ENCODE measurements at places on chromosomes 7 and 10.

- DNase-seq: no peak
Observed at GRCh38 chr7:28203508-28204240, 23.1 kb upstream of the JAZF1 start.

DNA sequence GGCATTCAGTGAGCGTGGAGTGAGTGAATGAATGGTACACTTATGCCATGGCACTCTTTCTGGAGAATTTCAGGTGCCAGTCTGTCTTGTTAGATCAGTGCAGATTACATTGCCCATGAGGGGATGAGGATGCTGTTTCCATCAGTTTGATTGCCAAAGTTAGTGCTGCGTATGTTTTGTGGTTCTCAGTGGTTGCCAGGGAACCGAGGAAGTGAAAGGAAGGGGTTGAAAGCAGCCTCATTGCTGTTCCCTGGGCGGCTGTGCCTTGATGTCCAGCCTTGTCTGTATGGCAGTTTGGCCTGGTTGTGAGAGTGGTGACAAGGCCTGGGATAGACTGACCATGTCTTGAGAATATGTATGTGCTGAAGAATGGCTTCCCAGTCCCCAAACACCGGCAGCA, 30.2 kb downstream of the WBP1L start:
- peak; percentile 66 for DNase-seq

DNA sequence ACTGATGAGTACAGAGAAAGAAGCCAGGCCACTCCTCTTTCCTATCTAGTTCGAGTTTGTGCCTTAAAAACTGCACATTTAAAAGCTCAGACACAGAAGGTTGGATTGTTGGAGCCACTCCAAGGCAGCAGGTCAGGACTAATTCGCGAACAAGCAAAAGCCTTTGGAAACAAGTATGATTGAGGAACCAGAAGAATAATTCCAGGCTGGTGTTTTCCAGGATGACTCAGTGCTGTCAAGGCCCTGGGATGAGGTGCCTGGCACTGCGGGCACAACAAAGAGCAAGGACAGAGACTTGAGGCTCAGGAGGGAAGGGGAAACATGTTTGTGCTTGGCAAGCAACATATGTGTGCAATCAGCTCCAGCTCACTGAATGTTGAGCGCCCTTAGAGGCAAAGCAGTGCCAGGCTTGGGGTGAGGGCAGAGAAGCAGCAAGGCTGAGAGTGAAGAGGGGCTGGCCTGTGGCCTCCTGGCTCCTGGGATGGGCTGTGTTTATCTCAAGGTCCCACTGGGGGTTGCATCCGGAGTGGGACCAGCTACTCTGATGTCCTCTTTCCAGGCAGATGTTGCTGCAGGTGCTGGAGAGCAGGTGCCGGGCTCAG, 44.1 kb downstream of the VSTM4 start:
- no peak for DNase-seq

GRCh38 chr7:94980418-94981142, 73.2 kb downstream of the PPP1R9A start:
- DNase-seq: no peak

DNA sequence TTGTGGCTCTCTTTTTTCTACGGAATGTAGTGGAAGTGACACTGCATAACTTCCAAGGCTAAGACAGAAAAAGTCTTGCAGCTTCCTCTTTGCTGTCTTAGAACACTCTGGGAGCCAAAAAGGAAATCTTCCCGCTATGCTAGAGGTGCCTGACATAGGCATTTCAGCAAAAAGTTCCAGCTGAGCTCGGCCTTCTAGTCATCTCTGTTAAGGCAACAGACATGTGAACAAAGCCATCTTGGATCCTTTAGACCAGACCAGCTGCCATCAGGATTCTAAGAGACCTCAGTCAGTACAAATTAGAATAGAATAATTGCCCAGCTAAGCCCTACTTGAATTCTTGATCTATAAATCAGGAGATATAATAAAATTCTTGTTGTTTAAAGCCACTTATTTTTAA, 16.3 kb upstream of the COL1A2 start:
- DNase-seq: no peak

DNA sequence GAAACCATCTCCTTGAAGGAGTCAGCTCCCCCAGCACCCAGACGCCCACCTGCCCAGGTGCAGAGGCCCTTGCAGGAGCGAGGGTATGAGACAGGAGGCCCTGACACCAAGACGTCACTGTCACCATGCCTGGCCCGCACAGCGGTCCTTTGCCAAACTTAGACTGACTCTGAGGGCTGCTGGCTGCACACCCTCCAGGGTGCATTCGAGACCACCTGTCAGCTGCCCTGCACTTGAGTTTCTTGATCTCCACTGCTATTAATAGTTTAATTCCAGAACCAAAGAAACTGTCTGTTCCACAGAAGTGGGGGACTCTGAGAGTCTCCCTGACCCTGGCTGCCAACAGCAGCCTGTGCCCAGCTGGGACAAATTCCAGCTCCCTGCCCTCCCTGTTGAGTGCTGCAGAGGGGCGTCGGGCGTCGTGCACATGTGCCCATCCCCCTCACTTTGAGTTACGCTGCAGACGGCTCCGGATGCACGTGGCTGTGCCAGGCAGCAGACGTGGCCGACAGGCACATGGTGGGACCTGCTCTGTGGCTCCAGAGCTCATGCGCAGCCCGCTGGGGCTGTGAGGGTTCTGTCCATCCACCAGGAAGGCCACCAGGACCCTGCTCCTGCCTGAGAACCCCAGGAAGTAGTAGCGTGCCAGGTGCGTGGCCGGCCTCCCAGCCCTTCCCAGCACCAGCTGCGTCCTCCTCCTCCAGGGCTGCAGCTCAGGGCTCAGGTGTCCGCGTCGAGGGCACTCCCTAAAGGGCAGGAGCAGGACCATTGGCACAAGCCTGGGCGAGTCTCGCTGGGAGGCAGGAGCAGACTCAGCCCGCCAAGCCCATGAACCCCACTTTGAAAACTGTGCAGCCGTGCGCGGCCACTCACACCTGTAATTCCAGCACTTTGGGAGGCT, 24.8 kb downstream of the ELFN1 start:
- no peak for DNase-seq

GRCh38 chr7:151310578-151310977, 31.0 kb upstream of the NUB1 start:
- no peak for DNase-seq

DNA sequence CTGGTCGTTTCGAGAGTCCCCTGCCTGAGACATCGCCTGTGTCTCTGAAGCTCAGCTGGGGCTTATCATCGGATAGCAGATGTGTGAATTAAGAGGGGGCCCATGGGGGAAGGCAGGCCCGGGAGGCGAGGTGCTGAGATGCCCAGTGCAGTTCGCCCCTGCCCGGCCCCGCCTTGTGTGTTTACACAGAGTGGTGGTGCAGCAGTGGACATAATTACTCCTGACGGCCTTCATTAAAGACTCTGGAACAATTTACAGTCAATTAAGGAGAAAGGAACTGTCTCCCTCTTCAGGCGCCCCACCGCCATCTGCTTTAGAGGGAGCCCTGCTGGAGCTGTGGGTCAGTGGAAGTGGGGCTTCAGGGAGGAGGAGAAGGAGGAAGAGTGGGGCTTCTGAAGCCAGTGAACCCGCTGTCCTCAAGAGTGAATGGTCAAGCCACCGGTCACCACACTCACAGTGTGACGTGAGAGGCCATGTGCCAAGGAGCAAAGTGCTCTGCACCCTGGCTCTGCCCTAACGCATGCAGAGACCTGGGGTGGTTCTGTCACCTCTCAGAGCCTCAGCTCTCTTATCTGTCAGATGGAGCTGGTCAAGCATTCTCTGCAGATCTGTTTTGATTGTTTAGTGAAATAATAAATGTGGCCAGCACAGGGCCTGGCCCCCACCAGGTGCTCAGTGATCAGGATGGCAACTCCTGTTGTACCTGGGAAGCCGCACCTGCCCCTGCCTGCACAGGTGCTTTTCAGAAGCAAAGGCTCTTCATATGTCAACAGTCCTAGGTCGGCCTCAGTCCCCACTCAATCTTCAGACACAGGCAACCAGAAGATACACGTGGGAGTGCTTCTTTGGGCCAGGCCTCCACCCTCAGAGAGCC, 65.6 kb downstream of the CDH23 start:
- DNase-seq: no peak

DNA sequence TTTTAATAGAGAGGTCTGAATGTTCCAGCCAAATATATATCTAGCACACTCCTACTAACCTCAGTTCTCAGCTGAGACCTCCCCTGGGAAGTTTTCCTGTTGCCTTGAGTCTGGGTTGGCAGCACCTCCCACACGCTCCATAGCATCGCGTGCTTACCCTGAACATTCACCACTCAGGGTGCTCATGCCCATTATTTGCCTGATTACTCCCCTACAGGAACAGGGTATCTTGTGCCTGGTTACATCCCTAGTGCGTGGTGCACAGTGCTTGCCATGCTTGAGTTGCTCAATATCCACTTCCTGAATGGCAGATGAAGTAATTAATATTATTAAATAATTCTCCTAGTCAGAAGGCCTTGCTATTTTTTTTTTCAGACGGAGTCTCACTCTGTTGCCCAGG, 269.9 kb upstream of the IMMP2L start:
- DNase-seq: no peak

DNA sequence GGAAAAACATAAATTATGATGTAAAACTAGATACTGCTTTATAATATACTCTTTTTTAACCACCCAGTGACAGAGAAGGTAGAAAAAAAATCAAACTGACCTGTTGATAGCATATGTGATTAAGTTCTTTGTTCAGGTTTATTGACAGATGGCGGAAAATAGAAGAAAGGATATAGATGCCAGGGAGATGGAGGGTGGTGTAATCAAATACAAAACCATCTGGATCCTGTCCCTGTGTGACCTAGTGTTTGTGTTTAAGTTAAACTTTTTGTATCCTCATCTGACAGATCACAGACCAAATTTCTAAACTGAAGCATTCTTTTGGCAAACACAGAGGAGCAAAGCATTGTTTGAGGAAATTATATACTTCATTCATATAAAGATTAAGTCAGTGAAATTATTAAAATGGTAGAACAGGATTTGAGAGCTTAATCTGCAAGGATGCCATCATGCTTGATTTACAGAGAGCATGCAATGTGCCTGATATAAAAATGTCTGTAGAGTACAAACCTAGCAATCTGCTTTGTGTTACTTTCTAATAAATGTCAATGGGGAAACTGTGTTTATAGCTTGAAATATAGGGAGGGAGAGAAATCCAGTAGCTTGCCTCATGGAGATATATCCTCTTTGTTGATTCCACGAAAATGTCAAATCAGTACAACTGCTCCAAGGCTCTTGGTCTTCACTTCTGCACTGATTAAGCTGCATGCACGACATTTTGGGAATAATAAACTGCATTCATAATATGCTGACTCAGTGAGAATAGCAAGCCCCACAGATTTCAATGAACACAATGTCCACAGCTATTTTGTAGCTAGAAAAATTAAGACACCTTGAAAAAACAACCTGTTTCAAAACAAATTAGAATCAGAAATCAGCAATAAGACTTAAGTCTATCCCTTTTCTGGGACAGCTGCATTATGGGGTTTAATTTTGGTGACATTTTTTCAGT, 39.0 kb downstream of the SEM1 start:
- DNase-seq: no peak

- no peak for DNase-seq
Observed at GRCh38 chr10:48885376-48885775, 54.3 kb downstream of the LRRC18 start.

DNA sequence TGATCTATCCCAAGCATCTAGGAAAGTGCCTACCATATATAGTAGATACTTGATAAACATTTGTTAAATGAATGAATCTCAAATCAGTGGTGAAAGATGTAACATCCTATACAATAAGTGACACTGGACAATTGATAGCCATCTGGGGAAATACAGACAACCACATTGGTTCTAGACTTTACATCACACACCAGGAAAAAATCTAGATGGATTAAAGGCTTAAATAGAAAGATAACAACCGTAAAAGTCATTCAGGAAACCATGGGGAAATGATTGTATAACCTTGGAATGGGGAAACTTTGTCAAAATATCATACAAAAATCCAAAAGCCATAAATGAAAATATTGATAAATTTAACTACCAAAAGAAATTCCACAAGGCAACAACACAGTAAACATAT, 7.0 kb upstream of the GARIN1A start:
- no peak for DNase-seq

DNA sequence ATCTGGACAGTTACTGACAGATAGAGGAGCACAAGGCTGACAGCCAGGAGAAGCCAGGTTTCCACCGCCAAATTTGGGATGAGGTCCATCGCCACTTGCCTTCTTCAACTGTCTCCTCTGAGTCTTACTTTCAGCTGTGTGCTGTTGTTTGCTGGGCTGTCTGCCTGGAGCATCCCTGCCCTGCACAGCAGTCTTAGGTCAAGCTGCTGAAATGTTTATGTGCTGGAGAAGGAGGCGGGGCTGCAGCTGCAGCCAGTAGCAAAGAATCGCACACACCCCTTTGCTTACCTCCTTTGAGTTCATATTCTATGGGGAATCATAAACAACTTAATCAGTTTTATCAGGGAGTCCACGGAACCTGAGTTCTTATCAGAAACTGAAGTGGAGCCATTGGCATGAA, 20.1 kb upstream of the CYP3A5 start:
- no peak for DNase-seq

DNA sequence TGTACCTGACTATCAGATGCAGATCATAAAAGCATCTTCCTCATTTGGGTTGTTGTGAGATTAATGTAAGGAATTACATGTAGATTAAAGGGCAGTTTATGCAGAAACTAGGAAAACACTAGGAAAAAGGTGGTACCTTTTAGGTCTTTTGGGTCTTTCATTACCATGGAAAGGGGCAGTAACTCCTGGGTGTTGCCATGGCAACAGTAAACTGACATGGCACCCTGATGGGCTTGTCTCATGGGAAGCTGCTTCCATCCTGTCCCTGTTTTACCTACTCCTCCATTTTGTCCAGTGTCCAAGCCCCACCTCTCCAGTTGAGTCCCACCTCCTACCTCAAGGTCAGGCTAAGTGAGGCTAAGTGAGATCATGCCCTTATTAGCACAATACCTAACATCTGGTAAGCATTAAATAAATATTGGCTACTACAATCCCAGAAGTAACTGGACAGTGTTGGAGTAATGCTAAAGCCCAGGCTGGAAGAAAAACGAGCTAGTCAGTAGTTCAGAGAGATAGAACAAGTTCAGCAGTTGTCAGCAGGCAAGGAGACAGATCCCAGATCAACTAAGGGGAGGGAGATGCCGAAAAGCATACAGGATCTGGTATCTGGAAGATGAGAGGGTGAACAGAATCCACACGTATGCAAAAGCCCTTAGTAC, 240.0 kb upstream of the AUTS2 start:
- no peak for DNase-seq

DNA sequence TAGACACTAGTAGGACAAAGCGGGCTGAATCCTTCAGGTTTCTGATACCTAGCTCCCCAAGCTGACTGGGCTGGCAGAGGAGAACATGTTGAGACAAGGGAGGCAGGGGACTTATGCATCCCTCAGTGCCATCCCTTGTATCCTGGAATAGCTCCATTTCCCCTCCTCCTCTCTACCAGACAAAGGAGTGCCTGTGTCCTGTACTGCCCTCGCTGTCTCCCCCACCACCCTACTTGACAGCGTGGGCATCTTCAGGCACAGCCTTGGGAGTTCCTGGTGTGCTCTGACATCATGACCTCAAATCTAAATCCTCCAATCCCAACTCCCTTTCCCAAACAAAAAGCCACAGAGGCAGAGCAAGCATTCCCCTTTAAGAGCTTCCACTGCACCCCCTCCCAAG, 9.0 kb downstream of the SFXN3 start:
- DNase-seq: no peak
